Suprapubic skin (tissue), 4 donors: ENCODE measurements at places on chromosomes 5 and 9. TPM values are rescaled to one million over a fixed set of nuclear protein-coding genes. Genes with fewer than 3 reads are reported as not detected.
A peak's percentile ranks its signal among the peaks of the same experiment; 100 is the strongest.

DNA sequence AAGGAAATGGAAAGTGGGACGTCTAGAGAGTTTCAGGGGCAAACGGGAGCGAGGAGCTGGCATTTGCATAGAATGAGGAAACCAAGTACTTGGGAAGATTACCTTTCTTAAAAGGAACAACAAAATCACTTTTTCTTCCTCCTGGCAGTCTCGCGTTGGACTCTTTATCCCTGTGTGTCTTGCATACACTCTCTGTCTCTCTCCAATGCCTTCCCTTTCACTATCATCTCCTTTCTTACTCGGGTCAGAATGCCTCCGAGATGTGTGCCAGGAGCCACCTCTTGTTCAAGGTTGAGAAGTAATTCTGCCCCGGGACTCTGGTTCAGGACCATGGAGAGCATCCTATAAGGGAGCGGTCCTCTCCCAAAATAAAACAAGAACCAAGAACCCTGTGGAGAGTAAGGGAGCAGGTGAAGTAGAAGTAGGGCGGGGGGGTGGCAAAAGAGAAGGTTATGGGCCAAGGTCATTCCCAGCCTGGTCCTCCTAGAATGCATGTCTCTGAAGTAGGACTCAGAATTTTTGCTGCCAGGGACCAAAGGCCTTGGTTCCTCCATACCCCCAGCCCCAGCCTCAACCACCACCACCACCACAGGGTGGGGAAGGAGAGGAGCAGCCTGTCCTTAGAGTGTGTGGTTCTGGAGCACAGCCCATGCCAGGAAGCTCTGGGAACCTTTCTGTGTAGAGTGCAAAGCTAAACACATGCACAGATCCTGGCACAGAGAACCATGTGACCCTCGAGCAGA lies 72.1 kb upstream of the ARAP3 start:
- H3K4me3 ChIP-seq: no peak overlapping the region
- peaks cover 3% of the 10 kb centered on the region for H3K4me1 ChIP-seq
- DNase-seq: no peak
- H3K27ac ChIP-seq: no peak overlapping the region
- H3K36me3 ChIP-seq: no peaks in the 10 kb centered on the region
- H3K27me3 ChIP-seq: peaks cover 70% of the 10 kb centered on the region

DNA sequence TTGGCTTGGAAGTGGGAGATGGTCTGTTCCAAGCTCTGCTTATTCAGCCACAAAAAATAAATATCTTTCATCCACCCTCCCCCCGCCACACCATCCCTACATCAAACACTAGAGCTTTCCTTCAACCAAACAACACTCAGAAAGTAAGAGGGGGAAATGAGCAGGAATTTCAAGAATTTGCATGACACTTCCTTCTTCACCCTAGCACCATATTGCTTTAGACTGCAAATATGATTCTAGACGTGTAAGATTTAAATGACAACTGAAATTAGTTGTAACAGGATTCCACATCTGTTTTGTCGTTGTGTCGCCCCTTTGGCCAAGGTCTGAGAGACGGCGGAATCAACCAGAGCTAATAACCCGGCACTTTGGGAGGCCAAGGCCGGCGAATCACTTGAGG lies 88.5 kb downstream of the NDFIP1 start:
- H3K36me3 ChIP-seq: no peaks in the 10 kb centered on the region
- no peak for DNase-seq
- no peaks in the 10 kb centered on the region for H3K27me3 ChIP-seq
- no peak overlapping the region for H3K27ac ChIP-seq
- H3K4me1 ChIP-seq: no peaks in the 10 kb centered on the region

GRCh38 chr5:50751064-50751657 lies 84.7 kb downstream of the PARP8 start:
- no peaks in the 10 kb centered on the region for H3K36me3 ChIP-seq
- no peak overlapping the region for H3K27ac ChIP-seq
- H3K4me1 ChIP-seq: no peaks in the 10 kb centered on the region
- no peak overlapping the region for H3K4me3 ChIP-seq
- DNase-seq: no peak

DNA sequence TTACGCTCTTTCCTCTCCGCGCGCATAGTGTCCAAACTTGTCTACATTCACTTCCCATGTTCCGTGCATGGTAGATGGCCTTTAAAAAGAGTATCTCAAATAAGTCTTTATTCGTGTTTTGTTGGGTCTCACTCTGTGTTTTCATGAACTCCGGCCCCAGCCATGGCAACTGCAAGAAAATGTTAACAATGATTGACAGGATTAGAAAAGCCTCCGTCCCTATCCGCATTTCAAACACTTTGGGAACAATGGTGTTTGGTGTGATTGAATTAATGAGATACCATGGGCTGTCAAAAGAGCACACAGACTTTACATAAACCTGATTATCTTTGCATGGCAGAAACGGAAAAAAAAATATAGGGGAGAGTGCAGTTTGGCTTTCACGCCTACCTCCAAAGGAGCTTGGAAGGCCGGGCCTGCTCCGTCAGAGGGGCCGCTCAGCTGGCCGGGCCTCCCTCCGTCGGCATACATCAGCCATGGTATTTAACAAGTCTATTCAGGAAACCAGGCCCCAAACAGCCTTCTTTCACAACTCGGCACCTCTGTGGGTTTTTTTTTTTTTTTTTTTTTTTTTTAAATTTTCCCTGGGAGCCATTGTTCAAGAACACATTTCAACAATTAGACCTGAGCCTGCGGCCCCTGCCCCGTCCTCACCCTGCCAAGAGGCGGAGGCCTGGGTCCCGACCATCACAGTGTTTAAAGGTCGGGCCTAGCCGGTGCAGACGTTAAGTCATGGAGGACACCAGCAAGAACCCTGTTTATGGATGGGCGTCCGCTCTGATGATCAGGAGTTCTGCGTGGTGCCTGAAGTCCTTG lies 323.8 kb upstream of the IRX4 start:
- no peak overlapping the region for H3K4me3 ChIP-seq
- H3K4me1 ChIP-seq: peaks cover under 1% of the 10 kb centered on the region
- no peak overlapping the region for H3K27ac ChIP-seq
- DNase-seq: no peak
- no peaks in the 10 kb centered on the region for H3K36me3 ChIP-seq
- no peaks in the 10 kb centered on the region for H3K27me3 ChIP-seq

DNA sequence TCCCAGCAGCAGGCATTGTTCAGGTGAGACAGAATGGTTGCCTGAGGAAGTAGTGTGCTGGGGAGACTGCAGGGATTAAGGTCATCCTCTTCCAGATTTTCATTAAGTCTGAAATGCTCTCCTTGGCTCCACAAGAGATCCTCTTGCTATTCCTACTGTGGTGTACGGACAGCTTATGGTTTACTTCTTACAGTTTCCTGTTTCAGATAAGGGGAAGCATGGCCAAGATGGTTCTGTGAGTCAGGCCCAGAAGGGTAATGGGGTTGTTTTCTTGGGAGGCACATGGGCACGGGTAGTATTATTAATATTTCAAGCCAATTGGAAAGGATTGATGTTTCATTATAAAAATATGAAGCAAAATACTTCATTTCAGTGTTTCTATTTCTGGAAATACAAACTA lies 42.9 kb downstream of the GLRX start:
- H3K27ac ChIP-seq: peak overlapping the region; percentile 51
- no peak for DNase-seq
- H3K4me3 ChIP-seq: no peak overlapping the region
- peaks cover 24% of the 10 kb centered on the region for H3K4me1 ChIP-seq
- H3K36me3 ChIP-seq: peaks cover 11% of the 10 kb centered on the region

MED7 gene
- total RNA-seq: 10.2 TPM
